Fibroblast of skin of abdomen (primary cell): ENCODE measurements at places on chromosomes 12 and 14.

- no peak for DNase-seq
Observed at GRCh38 chr12:7017870-7018349, 366 bp downstream of the LPCAT3 start.

DNA sequence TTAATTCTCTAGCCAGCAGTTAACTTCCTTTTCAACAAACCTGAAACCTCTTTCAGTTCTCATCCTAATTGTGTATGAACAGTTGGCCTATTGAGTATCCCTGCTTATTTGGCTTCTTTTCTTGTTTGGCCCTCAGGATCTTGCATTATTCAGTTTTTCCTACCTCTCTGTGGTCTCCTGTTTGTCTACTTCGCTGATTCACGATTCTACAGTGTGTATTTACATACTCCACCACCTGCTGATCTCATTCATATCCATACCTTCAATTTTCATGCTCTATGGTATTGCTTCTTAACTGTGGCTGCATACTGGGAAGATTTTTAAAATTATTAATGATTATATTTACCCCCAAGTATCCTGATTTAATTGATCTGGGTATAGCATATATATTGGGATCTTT lies 56.4 kb downstream of the RASSF9 start:
- DNase-seq = no peak

GRCh38 chr12:77599782-77600467 lies 230.8 kb upstream of the NAV3 start:
- DNase-seq = no peak

GRCh38 chr14:51093371-51094281 lies 1.3 kb downstream of the TRIM9 start:
- no peak for DNase-seq

- no peak for DNase-seq
Observed at GRCh38 chr14:68244262-68244980, 424.8 kb downstream of the RAD51B start.

GRCh38 chr12:66063916-66064315 lies 66.6 kb downstream of the LLPH start:
- DNase-seq = peak; percentile 83
